ENCODE measurements at places on chromosomes 16 and 17. TPM values are rescaled to one million over a fixed set of nuclear protein-coding genes. Genes with fewer than 3 reads are reported as not detected.

GRCh38 chr16:84631886-84632285 lies 14.0 kb upstream of the COTL1 start:
- DNase-seq: no peak

DNA sequence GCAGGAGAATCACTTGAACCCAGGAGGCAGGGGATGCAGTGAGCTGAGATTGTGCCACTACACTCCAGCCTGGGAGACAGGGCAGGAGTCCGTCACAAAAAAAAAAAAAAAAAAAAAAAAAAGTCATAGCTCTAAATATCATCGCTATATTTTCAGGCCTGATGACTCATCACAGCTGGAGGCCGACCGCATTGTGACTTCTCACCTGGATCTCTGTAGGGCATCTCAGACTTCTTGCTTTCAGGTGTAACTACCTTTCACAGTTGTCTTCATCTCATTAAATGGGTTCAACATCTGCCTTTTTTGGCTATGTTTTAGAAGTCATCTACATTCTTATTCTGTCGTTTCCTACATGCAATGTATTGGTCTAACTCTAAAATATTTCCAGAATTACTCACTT lies 353.1 kb upstream of the MON1B start:
- DNase-seq: no peak

Gene FOXC2
- 11.3 TPM for total RNA-seq

Gene SAMD14
- total RNA-seq: 2.2 TPM

DNA sequence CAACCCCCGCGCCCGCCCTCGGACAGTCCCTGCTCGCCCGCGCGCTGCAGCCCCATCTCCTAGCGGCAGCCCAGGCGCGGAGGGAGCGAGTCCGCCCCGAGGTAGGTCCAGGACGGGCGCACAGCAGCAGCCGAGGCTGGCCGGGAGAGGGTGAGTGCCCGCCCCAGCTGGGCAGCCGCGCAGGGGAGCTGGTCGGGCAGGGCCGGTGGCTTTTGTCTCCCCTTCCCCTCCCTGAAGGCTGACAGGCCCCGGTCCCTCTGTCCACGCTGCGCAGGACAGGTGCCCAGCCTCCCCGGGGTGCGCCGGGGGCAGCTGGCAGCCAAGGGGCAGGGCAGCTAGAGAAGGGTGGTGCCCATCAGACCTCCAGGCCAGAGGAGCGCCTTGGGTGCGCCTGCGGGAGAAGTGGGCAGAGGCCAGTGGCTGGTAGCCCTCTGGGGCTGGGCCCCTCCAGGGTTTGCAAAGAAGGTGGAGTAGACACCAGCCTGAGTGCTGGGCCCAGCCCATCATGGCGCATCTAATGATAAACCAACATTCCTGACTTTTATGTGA lies 278 bp downstream of the ITGB4 start:
- DNase-seq: no peak

GRCh38 chr17:4900231-4901107 lies 1.1 kb downstream of the C17orf107 start:
- no peak for DNase-seq

Gene RAMP2
- 1.5 TPM for total RNA-seq

DNA sequence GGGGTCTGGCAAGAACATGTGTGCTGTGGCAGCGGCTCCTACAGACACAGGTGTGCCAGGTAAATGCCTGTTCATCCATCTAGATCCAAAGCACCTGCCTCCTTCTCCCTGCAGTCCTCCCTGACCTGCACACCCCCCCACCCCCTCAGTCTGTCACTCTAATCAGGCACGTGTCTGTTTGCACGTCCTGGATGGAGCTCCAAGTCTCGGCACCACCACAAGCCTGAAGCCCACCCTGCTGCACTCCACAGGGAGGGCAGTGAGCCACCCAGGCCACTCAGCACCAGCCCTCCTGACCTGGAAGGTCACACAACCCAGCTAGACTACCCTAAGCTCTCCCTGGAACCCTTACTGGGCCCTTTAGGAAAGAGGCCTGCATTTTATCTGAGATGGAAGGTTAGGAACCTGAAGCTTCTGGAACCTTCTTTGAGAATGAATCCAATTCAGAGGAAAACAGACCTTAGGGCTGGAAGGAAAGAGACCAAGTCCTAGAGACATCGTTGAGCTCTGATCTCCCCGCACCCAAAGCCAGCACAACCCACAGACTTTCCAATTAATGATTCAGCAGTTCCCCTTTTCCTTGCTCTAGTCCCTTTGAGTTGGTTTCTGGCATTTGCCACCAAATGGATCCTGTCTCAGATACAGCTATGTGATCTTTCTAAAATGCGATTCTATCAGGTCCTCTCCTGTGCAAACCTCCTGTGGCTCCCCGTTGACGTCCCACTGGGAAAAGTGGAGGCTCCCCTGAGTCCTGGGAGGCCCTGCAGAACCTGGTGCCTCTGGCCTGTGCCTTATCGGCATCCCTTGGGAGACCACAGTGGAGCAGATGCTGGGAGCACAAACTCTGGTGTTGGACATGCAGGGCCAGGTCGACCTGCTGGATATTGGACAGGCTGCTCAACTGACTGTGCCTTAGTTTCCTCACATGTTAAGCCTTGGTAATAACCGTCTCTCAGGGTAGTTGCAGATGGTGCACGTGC lies 67.9 kb downstream of the PRMT7 start:
- no peak for DNase-seq

DNA sequence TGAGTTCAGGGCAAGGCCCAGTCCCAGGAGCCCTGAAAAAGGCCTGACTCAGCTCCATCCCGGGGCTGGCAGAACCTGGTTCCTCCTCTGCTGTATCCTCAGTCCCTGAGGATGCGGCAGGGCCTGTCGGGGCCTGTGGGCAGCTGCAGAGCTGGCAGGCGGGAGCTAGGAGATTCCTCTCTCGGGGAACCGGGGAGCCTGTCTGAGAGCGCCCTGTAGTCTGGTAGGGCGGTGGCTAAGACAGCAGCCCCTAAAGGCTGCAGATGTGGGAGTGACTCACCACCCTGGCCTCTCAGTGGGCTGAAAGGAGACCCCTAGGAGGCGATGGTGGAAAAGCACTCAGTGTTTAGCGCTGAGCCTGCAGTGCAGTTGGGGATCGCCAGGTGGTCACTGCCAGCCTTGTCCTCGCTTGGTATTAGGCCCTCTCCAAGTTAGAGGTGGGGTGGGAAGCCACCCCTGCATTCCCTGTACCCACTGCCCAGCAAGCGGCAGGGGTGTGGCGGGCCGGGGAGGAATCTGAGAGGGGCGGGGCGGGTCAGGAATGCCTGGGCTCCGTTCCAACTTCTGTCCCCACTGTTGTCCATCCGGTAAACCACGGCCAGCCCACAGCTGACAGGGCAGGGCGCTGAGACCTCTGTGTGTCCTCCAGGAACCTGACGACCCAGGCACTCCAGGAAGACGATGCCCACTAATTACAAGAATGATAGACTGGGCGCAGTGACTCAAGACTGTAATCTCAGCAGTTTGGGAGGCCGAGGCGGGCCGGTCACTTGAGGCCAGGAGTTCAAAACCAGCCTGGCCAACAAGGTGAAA lies 29.5 kb upstream of the CDH1 start:
- DNase-seq: no peak

- DNase-seq: no peak
Observed at GRCh38 chr17:64174686-64175456, 44.9 kb upstream of the ERN1 start.

GRCh38 chr17:34999456-34999855 lies 19.1 kb downstream of the LIG3 start:
- no peak for DNase-seq

- no peak for DNase-seq
Observed at GRCh38 chr16:24896439-24896838, 50.7 kb downstream of the SLC5A11 start.

Gene SLC47A1
- 1.2 TPM for total RNA-seq

DNA sequence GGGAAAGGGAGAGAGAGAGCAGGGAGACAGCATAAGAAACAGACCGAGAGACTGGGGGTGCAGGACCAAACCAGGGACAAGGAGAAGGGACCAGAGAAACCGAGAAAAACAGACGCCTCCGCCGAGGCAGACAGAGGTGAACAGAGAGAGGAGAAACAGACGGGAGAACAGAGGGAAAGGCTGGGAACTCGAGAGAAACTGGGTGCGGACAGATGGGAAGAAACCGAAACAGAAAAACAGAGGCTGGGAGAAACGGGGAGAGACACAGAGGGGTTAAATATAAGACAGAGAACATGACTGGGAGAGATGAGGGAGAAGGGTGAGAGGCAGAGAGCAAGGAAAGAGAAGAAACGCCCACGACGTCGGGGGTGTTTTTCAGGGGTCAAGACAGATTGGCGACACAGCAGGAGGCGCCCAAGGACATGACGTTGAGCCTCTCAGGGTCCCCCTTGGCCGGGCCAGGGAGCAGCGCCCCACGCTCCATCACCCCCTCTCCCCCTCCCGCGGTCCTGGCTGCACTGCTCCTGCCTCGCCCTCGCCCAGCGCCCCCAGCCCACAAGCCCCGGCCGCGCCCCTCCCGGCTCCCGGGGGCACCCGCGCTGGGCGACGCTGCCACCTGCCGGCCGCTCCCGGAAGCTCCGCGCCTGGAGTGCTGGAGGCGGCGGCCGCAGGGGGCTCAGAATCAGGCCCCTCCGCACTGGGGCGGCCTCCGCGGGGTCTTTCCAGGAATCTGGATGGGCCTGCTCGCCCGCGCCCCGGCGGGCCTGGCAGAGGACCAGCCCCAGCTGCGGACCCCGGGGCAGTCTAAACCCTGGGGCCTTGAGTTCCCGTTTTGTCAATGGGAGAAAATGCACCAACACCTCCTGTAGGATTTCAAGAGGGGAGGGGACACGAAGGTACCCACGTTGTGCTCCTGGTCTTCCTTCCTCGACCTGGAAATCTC lies 1.3 kb upstream of the TMEM92 start:
- DNase-seq: peak; percentile 86

Gene UMOD
- total RNA-seq: not detected

GRCh38 chr16:85072947-85073346 lies 39.3 kb downstream of the CIBAR2 start:
- DNase-seq: no peak
